Right renal pelvis (tissue), 4 donors: ENCODE measurements at places on chromosomes 2 and 18. TPM values are rescaled to one million over a fixed set of nuclear protein-coding genes. Genes with fewer than 3 reads are reported as not detected.

- no peak for DNase-seq
These were observed 17.2 kb upstream of the ATG16L1 start for GRCh38 chr2:233234264-233234663.

DNA sequence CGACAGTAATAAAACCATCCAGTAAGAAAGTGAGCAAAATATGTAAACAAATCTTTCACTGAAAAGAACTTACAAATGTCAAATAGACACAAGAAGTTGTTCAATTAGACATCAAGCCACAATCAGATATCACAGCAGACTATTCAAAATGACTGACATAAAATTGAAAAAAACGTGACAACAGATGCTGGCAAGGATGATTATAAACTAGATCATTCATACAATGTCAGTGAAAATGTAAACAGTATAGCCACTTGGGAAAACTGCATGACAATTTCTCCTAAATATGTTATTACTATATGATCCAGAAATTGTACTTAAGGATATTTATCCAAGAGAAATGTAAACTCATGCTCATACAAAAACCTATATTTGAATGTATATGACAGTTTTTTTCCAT lies 609.4 kb upstream of the CNTNAP5 start:
- DNase-seq, result no peak

The GREB1 gene
- polyA plus RNA-seq, result 14.0 TPM

- no peak for DNase-seq
These were observed 88.1 kb upstream of the KLF7 start for GRCh38 chr2:207253666-207254345.

- no peak for DNase-seq
These were observed 70.2 kb downstream of the INPP4A start for GRCh38 chr2:98514879-98515249.

The ARMC9 gene
- 28.7 TPM for polyA plus RNA-seq

DNA sequence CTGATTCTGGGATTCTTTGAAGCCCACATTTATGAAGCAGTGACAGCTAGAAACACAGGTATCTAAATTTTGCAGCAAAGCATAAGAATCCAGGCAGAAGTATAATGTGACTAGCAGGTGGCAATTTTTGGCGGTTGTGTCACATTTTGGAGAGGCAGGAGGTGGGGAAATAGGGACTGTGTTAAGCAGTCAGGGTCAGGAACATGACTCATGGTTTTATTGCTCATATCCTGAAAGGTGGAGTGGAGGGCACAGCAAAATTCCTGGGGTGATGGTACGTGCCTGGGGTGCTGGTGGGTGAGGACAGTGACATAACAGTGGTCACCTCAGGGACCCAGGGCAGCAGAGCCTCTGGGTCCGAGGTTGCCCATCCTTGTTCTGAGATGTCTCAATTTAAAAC lies 63.5 kb upstream of the TTN start:
- DNase-seq, result no peak

The FER1L5 gene
- polyA plus RNA-seq, result 0.82 TPM

GRCh38 chr2:195658541-195658890 lies 1.5 kb downstream of the SLC39A10 start:
- no peak for DNase-seq
